ENCODE measurements at places on chromosomes 1 and 21. TPM values are rescaled to one million over a fixed set of nuclear protein-coding genes. Genes with fewer than 3 reads are reported as not detected.

Gene KIRREL1
- 107 TPM for total RNA-seq

Gene NMNAT1
- total RNA-seq, result 9.2 TPM

Gene MTARC1
- 0.37 TPM for total RNA-seq

Gene CD52
- 0.98 TPM for total RNA-seq

Gene FAM167B
- 1.1 TPM for total RNA-seq

Gene PTAFR
- total RNA-seq, result not detected

Gene INSRR
- not detected for total RNA-seq

Measured in subcutaneous preadipocyte (primary cell).